Left lobe of liver (tissue), 2 donors: ENCODE measurements at places on chromosomes 12 and 14. TPM values are rescaled to one million over a fixed set of nuclear protein-coding genes. Genes with fewer than 3 reads are reported as not detected.

NYNRIN gene
- total RNA-seq, result 2.3 TPM

C12orf50 gene
- total RNA-seq, result 0.05 TPM

ERC1 gene
- total RNA-seq, result 27.8 TPM

ARMH4 gene
- 0.96 TPM for total RNA-seq

GRCh38 chr12:120079411-120080400 lies 36.8 kb downstream of the RAB35 start:
- DNase-seq, result no peak

DNA sequence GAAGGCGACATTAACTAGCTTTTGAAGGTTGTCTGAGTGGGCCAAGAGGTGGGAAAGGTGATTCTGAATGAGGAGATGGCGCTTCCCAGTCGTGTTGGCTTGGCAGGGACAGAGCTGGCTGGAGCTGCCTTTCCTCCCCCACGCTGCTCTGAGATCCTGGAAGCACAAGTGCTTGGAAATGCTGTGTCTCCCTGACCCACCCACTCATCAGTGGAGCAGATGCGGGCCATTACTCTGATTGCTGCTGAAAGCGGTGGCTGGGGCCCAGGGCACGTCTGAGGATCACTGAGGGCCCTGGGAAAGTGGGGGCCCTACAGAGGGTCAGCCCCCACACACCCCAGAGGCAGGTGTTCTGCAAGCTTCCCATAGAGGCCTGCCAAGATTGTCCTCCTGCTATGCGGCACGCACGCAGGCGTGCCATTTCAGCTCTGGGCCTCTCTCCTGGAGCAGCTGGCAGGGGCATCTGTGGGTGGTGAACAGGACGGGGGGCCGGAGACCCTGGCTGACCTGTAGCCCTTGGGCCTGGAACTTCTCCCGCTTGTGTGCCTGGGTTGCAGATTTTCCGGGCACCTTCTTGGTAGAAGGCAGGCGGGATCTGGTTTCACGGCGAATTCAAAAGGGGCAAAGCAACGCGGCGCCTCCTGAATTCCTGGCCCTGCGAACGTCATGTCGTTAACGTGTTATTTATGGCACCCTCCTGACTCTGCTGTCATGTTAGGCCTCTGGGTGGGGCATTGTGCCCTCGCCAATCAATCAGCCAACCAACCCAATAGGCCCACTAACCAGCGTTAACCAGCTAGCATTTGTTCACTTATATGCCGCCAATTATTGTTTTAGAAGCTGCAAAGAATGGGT lies 133.8 kb upstream of the TBX3 start:
- no peak for DNase-seq

DNA sequence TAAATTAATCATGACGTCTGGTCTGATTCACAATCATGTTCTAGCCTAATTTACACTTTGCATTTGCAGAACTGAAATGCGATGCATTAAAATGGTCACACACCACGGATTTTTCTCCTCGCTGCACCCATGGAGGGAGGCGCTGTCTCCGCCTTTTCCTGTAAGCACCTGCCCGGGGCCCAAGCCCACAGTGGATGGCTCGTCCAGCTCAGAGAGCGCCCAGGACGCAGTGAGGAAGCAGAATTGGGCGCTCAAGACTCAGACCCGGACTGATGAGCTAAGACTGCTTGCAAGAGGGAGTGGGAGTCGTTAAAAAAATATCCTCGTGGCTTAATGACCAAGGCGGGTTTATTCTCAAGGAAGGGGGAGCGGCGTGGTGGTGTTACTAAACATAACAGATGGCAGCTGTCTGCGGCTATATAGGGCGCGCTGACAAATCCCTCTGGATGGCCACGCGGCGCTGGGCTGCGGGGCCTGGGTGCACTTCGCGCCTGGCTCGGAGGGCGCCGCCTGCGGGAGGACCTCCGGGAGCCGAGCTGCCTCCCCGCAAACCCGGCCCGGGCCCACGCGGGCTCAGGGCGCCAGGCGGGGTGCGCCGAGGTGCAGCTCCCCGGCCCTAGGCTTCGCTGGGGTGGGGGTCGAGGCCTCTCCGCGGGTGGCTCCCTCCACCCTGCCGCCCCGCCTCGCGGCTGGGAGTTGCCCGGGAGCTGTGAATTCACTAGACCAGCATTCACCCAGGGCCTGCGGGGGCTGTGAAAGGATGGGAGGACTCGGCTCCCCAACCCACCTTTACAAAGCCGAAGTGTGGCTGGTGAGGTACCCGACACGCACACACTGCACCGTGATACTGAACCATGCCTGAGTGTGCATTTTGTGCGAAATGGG lies 78.7 kb downstream of the PPM1A start:
- no peak for DNase-seq

DNA sequence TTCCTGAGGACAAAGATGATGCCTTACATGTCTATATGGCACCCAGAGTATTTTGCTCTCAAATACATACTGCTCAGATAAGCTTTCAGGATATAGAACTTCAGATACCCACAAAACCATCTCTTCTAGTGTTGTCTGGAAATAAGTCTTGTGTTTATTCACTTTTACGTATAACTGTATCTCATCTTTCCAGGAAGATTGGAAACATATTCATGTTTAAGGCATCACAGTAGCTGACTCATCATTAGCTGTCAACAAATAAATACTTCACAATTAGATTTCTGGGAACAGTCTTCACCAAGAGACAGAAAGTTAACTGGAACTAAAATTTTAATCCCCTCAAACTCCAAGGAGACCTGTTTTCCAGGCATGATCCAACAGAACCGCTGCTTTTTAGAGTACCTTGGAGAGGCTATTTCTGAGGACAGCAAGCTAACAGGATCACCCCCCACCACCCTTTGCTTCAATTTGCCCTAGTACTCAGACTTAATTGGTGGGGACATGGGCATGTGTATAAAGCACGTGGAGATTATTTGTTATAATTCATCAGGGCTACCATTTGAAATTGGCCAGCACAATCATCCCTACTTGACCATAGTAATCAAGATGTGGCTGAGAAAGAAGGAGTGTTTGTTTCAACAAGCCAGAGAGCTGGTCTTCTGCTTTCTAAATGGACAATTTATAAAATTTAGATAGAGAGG lies 129.3 kb upstream of the HIF1A start:
- DNase-seq, result no peak

GRCh38 chr12:83859021-83859420 lies 1053.6 kb downstream of the SLC6A15 start:
- no peak for DNase-seq

GRCh38 chr14:78399316-78399889 lies 229.2 kb downstream of the NRXN3 start:
- no peak for DNase-seq

GRCh38 chr14:37618498-37619028 lies 23.1 kb downstream of the TTC6 start:
- DNase-seq, result no peak

DNA sequence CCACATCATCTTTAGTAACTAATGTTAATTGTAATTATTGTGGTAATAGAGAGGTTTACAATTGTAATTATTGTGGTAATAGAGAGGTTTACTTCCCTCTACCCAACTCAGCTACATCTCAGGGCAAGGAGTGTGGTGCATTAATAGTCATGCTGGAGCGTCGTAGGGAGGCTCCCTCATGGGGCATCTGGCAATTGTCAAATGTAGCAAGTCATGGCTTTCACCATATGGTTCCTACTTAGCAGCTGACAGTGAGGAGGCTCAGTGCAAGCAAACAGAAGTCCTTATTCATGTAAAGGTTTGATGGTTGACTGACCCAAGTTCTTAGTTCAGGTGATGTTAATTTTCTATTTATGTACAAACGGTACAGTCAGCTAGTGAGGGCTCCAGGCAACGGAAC lies 1012.0 kb downstream of the FLRT2 start:
- DNase-seq, result no peak

DNA sequence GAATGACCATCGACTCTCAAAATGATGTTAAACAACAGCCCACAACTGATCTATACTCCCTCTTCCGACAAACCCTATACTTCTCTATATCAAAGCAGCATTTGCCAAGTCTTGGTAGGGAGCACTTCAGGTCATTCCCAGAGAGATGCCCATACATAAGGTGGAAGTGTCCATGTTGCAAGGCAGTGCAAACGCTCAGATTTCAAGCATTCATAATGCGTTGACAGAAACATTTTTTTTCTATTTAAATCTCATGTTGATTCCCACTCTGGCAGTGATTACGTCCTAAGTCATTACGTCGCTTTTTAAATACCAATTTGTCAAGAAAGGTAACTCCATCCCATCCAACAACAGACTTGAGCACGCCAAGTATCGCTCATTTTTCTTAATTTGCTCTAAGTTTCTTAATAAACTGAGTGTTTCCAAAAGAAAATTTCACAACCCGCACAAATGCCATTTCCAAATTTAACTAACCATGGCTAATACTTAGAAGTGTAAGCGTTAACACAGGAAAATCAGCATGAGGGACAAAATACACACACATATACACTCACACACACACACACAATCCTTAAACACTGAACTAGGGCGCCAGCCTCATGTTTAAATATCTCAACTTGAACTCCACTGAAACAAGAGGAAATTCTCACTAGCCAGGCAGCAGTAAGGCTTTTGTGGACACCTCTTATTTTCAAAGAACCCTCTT lies 1.1 kb downstream of the GXYLT1 start:
- DNase-seq, result no peak

GRCh38 chr12:57296291-57296690 lies 45.3 kb upstream of the STAC3 start:
- no peak for DNase-seq

DNA sequence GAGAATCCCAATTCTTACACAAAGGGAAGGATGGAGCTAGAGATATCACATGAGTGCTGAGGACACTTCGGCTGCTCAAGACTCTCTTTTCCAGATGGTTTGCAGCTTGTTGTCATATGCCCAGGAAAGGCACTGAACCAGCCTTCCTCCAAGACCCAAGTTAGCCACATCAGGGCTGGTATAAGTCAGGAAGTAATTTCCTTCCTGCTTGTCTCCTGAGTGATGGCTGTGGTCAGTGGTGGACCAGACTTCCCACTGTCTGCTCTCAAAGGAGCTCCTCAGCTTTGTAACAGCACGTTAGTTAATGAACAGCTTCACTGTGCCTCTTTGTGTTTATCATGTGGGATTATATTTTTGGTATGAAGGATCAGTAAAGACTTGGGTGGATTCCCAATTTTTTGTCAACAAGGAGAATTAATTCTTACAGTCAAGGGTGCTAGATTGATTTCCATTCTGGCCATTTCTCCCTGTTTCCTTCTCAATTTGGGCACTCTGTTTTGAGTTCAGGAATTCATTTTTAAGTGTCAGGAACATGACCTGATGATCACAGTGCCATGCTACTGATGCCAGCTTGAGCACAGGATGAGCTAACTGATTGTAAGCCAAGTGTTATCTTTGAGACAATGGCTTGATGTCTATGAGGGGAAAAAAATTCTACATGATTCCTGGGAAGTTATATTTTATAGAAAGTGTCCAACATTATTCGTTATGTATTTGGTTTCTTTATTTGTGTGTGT lies 145.8 kb downstream of the GCH1 start:
- DNase-seq, result no peak
